Stimulated activated CD8-positive, alpha-beta memory T cell treated with anti-CD3 and anti-CD28 coated beads, Interleukin-4, amount 100 ng/mL, for 24 hours (primary cell): ENCODE measurements at places on chromosomes 6 and 20.
A peak's percentile ranks its signal among the peaks of the same experiment; 100 is the strongest.

DNA sequence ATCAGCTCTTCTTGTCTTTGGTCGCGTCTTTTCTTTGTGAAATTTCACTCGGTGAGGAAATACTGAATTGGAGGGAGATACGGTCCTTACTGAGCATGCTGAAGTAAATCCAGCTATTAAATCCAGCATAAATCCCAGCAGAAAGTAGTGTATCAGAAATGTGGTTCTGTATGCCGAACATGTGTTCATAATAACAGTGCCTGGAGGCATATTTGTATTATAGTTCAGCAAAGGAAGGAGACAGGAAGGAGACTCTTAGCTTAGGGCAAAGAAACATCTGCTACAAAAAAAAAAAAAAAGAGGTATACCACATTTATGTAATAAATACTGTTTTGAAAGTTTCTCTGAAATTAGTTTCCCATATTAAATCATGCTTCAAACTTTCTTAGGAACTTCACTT is 211.8 kb downstream of the PLCB4 start:
- DNase-seq = no peak

- DNase-seq = no peak
Observed at GRCh38 chr20:24043294-24043693, 54.7 kb upstream of the GGTLC1 start.

DNA sequence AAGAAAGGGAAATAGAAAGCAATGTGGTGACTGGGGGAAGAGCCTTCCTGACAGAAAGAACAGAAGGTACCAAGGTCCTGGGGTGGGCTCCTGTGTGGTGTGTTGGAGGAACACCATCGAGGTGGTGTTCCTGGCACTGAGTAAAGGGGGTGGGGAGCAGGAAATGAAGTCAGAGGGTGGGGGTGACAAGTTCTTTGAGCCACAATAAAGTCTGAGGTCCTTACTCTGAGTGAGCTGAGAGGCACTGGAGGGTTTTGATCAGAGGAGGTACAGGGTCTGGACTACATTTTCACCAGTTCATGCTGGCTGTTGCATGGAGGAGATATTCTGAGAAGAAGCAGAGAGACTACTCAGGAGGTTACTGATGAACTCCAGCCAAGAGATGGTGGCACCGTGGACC is 198.2 kb downstream of the GMPR start:
- no peak for DNase-seq

- no peak for DNase-seq
Observed at GRCh38 chr6:15573384-15573783, 89.4 kb downstream of the DTNBP1 start.

DNA sequence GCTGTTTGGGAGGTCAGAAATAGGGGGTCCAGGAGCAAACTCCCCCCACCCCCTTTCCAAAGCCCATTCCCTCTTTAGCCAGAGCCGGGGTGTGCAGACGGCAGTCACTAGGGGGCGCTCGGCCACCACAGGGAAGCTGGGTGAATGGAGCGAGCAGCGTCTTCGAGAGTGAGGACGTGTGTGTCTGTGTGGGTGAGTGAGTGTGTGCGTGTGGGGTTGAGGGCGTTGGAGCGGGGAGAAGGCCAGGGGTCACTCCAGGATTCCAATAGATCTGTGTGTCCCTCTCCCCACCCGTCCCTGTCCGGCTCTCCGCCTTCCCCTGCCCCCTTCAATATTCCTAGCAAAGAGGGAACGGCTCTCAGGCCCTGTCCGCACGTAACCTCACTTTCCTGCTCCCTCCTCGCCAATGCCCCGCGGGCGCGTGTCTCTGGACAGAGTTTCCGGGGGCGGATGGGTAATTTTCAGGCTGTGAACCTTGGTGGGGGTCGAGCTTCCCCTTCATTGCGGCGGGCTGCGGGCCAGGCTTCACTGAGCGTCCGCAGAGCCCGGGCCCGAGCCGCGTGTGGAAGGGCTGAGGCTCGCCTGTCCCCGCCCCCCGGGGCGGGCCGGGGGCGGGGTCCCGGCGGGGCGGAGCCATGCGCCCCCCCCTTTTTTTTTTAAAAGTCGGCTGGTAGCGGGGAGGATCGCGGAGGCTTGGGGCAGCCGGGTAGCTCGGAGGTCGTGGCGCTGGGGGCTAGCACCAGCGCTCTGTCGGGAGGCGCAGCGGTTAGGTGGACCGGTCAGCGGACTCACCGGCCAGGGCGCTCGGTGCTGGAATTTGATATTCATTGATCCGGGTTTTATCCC is at the start of gene VEGFA:
TSS of gene VEGFA (plus strand) at position 686 of the 846 bp plus-strand sequence.
- DNase-seq = peak; percentile 79

DNA sequence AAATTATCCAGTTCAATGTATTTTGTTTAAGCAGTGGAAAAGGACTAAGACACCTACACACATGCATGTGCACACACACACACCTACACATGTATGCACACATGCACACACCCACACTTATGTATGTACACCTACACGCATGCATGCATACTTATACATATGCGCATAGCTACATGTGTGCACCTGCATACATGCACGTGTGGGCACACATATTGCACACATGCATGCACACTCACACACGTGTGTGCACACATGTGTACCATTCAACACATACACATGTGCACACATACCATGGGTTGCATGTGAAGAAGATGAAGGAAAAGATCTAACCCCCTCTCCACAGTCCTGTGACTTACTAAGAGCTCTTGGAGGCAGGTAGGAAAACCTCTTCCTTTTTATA is 122.0 kb upstream of the MAFB start:
- no peak for DNase-seq

DNA sequence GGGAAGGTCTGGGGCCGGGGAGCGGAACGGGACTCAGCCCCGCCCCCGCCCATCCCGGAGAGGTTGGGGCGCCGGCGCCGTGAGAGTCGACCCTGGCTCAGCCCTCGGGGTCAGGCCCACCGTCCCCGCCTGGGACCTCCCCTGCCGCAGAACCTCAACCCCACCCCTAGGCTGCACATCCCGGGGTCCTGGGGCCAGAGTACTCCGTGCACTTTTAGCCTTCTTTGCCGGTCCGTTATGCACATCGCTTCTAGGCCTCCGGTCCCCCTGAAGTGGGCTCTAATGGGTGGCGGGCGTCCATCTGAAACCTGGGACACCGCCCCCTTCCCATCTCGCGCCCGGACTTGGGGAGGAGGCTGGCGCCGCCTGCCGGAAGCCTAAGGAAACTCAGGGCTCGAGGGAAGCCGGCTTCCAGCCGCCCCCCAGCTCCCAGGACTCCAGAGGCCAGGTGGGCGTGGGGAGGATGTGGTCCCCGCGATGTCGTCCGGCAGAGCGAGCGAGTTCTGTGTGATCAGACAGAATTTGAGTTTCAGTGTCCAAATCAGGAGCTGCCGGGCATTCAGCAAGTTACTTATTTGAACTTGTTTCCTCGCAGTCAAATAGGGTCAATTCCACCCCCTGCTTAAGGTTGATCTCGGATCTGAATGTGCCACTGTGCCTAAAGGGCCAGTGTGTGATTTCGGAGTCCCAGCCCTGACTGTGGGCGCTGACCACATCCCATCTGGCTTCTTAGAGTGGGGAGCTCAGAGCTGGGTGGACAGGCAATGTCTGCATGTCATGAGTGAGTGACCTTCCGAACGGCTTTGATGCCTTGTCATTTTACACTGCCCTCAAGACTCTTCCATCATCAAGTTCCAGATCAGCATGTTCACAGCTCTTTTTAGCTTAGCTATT is 47.6 kb downstream of the CPXM1 start:
- no peak for DNase-seq

- no peak for DNase-seq
Observed at GRCh38 chr20:58239216-58239615, 10.8 kb upstream of the ANKRD60 start.

GRCh38 chr6:22756365-22756764 is 187.0 kb downstream of the HDGFL1 start:
- DNase-seq = no peak

- no peak for DNase-seq
Observed at GRCh38 chr6:38266921-38267354, 372.8 kb downstream of the BTBD9 start.

GRCh38 chr20:44028868-44029847 is 114.5 kb downstream of the TOX2 start:
- DNase-seq = no peak

DNA sequence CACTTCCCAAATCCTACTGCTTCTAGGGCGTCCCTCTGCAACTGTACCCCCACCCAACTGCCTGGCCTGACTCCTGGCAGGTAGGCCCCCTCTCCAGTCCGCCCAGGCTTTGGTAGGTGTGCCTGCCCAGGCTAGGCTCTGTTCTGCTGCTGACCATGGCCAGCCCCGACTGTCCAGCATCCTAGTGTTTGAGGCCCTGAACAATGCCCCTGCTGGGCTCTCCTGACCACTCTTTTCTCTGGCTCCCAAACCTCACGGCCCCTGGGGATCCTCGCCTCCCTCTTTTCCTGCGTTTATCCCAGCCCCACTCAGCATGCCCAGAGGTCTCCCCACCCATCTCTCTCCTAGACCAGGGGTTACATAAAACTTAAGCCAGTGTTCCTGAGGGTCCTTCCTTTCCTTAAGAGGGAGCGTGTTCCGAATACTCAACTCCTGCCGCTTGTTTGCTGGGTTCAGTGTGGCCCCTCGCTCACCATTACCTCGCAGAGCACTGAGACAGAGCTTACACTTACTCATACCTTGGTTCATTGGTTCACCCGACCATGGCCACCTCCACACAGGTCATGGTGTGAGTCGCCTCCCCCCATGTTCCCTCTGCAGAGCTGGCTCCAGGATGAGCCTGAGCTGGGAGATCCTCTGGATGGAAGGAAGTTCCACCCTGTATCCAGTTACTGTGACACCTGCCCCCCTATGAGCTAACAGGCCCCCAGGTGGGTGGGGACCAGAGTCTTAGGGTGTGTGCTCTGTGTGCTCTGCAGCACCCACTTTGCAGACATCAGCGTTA is 21.0 kb upstream of the MYT1 start:
- no peak for DNase-seq

GRCh38 chr6:129894921-129895320 is 33.8 kb upstream of the TMEM244 start:
- no peak for DNase-seq

- no peak for DNase-seq
Observed at GRCh38 chr6:163417595-163417994, 3.1 kb downstream of the QKI start.

DNA sequence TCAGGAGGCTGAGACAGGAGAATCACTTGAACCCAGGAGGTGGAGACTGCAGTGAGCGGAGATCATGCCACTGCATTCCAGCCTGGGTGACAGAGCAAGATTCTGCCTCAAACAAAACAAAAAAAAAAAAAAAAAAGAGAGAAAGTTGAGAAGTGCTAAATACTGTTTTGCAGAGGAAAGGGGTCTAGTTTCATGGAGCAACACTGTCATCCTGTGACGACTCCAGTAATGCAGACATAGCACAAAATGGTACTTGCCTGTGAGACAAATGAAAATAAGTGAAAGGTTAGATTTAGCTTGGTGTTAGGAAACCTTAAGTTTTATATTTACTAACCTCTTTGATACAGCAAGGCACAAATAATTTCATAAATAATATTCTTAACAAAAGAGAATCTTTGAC is 29.7 kb downstream of the CEP162 start:
- no peak for DNase-seq

- DNase-seq = no peak
Observed at GRCh38 chr6:74870403-74870802, 335.4 kb downstream of the COL12A1 start.

DNA sequence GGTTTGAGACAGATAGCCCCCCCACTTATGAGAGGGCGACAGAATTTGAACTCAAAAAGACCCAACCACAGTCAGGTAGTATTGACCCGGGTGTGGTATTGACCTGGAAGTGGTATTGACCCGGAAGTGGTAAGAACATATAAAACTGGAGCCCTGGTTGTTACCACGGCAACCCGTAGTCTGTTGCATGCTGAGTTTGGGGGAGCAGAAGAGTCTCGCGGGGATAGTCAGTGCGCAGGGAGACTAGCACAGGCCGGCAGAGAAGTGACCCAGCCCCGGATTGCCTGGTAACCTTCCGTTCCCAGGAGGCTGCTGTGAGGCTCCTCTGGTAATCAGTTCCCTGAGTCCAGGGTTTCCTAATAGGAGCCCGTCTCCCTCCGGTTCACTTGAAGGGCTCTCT is 96.2 kb downstream of the SNX5 start:
- no peak for DNase-seq

DNA sequence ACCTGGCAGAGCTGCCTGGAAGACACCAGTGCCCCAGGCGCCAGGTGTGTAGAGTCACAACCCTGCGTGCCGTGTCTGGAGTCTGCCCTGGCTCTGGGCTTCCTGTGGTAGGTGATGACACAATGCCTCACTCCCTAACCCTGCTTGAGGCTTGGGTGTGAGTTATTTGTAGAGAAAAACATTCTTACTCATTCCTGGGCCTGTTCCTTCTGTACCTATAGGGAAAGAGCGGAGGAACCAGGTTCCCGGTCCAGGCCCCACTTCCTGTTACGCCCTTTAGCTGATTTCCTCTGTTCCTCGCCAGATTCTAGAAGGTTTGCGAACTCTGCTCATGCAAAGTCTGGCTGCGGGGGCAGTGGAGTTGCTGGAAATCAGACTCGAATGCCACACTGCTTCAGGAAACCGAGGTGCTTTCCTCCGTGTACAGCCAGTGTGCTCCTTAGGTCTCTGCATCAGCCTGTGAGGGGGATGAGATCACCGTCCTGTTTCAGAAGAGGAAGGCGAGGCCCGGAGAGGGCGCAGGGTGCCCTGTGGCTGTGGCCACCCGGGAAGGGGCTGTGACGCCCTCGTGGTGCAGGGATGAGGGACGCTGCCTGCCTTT is 67.1 kb upstream of the DUSP22 start:
- DNase-seq = peak; percentile 52
